ENCODE measurements at places on chromosomes 6 and 20. TPM values are rescaled to one million over a fixed set of nuclear protein-coding genes. Genes with fewer than 3 reads are reported as not detected.

DNA sequence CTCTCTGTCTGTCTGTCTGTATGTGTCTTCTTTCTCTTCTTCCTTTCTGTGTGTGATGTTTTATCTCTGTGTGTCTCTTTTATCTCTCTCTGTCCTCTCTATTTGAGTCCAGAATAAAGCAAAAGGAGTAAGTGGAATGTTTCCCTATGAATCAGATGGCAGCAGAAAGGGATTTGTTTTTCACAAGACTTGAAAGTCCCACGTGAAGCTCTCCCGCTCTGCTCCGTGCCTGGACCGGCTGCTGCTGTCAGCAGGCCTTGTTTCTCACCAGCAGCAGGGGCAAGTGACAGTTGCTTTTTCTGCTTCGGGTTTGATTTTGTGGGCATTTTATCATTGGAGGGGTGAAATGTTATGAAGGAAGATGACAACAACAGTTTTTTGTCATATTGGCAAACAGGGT lies 212.7 kb downstream of the PACRG start:
- no peak for DNase-seq

Gene EPHA7
- total RNA-seq: not detected

DNA sequence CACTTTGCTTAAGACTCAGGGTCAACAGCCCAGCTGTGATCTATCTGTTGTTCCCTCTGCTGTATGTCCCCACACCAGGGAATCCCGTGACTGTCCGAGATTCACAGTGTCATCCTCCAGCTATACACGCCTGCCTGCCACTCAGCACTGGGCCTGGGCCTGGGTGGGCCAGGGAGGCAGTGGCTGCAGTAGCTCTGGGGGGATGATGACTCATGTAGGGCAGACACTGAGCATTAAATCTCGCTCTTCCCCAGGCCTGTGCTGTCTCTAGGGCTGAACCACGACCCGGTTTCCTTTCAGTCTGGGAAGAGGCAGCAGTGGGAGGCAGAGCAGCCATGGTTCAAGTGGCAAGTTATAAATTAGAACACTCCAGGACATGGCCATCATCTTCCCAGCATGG lies 173.9 kb downstream of the LRFN2 start:
- DNase-seq: no peak

DNA sequence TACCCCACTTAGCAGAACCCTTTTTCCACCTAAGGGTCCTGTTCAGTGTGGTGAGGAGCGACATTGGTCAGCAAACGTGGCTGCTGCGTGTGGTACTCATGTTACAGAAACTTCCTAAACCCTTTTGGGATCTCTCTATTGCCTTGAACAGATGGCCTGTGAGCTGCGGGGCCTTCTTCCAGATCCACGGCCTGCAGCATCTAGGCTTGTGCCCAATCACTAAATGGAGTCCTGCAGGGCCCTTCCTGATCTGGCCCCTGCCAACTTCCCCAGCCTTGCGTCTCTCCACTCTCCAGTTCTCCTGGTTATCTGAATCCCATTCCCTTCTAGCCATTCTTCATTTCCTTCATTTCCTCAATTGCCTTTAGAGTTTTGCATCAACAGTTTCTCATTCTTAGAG lies 85.6 kb downstream of the PDE7B start:
- no peak for DNase-seq

- peak; percentile 32 for DNase-seq
Measured at GRCh38 chr20:23479043-23479442, 11.9 kb upstream of the CST8 start.

Gene JARID2
- 29.2 TPM for total RNA-seq

- DNase-seq: no peak
Measured at GRCh38 chr6:16965689-16966088, 136.2 kb upstream of the STMND1 start.

- DNase-seq: peak; percentile 46
Measured at GRCh38 chr6:30378290-30378937, 33.5 kb downstream of the RPP21 start.

- no peak for DNase-seq
Measured at GRCh38 chr6:84033523-84034451, at the start of gene MRAP2. TSS of gene MRAP2 (plus strand) at chr6:84033772. CDS start at chr6:84055319, 21,547 bp downstream.

GRCh38 chr20:1720226-1720625 lies 62.6 kb upstream of the SIRPG start:
- no peak for DNase-seq

Gene C6orf163
- total RNA-seq: 1.6 TPM

DNA sequence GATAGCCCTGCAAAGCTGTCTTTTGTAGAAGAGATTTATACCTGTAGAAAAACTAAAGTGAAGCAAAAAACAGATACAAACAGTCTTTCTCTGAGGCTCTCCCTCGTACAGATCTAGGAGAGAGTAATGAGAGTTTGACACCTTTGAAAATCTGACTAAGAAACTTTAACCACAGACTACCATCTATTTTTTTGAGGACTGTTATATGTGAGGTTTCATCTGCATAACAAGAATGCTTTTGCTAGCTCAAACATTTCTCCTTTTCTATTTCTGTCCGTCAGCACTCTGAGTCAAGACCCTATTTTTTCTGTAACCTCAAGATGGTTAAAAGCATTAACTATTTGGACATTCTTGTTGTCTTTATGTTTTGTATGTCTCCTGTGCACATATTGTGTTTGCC lies 193.0 kb downstream of the BTBD3 start:
- DNase-seq: no peak

- DNase-seq: peak; percentile 5
Measured at GRCh38 chr6:2460216-2460745, 214.9 kb upstream of the GMDS start.

DNA sequence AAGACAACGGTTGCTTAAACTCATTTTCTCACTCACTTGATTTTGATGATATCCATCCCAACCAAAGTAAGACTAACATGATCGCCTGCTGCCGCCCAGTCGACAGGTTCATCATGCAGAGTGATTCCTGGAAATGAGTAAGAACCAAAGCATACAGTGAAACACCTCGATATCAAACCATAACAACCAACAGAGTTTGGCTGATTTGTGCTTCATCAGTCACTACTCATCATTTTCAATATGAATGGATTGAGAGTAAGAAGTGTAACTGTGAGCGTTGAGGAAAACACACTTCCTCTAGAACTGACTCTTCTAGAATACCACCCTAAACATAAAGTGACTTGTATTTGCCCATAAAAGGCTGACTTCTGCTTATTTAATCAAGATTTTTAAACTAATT lies 29.2 kb upstream of the ALDH8A1 start:
- no peak for DNase-seq

- DNase-seq: no peak
Measured at GRCh38 chr6:146903451-146903850, 300.8 kb upstream of the STXBP5 start.

- DNase-seq: peak; percentile 54
Measured at GRCh38 chr6:77447254-77447653, 16.0 kb downstream of the HTR1B start.

Gene CAP2
- 2.1 TPM for total RNA-seq

Gene SLC25A27
- total RNA-seq: 5.3 TPM

DNA sequence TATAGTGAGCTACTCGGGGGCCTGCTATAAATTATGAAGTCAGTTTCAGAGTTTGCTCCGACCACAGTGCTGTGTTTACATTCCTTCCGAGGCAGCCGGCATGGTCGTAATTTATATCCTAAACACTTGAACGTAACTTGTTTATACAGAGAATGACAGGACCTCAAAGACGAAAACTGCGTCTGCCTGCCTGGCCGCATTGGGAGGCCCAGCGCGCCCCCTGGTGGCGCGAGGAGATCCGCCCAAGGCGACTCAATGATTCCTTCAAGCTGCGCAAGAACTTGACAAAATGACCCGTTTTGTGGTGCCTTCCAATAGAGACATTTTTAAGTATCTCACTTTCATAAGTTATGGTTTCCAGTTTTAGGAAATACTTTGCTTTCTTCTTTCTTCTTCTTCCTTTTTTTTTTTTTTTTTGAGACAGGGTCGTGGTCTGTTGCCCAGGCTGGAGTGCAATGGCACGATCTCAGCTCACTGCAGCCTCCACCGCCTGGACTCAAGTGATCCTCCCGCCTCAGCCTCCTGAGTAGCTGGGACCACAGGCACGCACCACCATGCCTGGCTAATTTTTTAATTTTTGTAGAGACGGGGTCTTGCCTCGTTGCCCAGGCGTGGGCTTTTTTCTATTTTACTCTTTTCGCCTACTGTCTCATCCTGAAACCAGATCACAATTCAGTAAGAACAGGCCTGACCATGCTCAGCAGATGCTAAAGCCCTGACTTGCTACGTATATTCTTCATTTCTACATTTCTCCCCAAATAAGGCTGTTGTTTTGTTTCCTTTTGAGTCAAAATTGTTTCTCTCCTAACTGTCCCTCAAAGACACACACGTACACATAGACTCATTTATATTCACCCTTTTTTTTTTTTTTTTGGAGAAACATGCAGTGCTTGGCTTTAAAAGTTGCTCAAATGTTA lies 7.8 kb downstream of the FOXF2 start:
- peak; percentile 47 for DNase-seq

Gene NEURL2
- 2.6 TPM for total RNA-seq

DNA sequence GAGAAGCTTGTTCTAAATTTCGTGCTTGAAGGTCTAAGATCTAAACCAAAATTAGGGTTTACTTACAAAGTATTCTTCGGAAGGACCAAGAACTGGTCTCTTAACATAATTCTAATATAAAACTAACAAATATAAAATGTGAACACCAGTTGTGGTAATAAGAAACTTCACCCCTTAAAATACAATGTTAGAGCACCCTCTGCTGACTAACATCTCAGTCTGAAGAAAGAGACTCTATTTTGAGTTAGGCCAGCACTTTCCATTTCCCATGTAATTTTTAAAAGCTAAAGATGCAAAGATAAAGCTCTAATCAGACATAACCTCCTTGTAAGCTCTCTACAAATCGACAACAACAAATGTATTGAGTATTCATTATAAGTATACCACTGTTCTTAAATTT lies 24.6 kb downstream of the ATG5 start:
- peak; percentile 51 for DNase-seq

DNA sequence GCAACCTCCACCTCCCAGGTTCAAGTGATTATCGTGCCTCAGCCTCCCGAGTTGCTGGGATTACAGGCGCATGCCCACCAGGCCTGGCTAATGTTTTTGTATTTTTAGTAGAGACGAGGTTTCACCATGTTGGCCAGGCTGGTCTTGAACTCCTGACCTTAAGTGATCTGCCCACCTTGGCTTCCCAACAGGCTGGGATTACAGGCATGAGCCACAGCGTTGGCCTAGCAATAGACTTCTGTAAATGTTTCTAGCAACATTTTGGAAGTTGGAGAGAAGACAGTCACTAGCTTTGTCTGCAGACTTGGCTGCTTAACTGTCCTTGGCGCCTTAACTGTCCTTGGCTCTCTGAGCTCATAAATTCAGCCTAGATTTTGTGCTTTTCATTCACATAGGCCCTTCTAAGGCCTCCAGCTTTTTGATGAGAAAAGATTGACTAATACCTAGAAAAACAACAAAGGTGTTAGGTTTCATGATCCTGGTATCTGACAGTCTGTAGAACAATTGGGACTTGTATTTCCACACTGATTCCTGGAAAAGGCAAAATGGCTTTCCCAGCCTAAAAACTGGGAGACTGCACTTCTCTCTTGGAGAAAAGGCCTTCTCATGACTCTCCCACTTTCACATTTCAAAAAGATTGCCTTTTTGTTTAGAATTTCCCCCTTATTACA lies 49.7 kb downstream of the OR2B2 start:
- peak; percentile 22 for DNase-seq

- DNase-seq: peak; percentile 77
Measured at GRCh38 chr6:165218829-165219228, 90.6 kb downstream of the C6orf118 start.

DNA sequence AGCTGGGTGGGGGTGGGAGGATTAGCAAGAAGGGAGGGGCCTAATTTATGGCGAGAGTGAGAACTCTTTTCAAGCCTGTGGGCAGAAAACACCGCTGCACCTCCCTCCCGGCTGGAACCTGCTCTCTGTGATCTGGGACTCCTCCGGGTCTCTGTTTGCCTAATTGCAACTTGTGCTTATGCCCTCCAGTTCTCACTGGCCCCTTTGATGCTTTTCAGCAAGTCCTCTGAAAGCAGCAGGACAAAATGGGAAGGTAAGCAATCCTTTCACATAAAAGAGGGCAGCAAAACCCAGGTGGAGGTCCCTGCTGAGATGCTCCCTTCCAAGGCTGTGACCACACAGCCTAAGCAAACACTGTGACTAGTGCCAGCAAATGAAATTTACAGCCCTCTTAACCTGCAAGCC lies 523.0 kb upstream of the FLRT3 start:
- DNase-seq: peak; percentile 26

GRCh38 chr6:156883497-156884252 lies 106.5 kb downstream of the ARID1B start:
- peak; percentile 58 for DNase-seq

- DNase-seq: no peak
Measured at GRCh38 chr6:170082067-170082466, 208.8 kb downstream of the DLL1 start.

GRCh38 chr6:142292166-142292924 lies 9.5 kb upstream of the ADGRG6 start:
- DNase-seq: no peak

Gene COL19A1
- total RNA-seq: not detected

Gene SLC32A1
- not detected for total RNA-seq

Data from bronchial epithelial cell (primary cell).